Activated naive CD8-positive, alpha-beta T cell treated with anti-CD3 and anti-CD28 coated beads, Interleukin-2, amount 10 ng/mL, durations not matched to agents 7 days and 5 days (primary cell): ENCODE measurements at places on chromosomes 7 and 10. TPM values are rescaled to one million over a fixed set of nuclear protein-coding genes. Genes with fewer than 3 reads are reported as not detected.

DNA sequence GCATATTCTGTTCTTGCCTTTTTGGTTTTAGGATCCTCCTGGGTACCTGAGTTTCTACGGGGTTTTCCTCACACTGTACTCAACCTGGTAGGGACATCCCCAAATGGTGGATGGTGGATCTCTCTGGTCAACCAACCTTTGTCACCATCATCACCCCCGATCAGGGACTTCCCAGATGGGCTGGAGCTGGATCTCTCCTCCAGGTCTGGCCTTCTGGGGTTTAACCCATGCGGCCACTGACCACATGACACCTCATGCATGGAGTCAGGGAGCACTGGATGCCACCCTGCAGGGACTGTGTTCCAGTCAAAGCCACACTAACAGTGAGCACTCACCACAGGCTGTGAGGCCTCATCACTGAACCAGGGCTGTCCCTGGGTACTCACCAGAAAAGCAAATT lies 80.0 kb downstream of the CELF2 start:
- DNase-seq: no peak

- DNase-seq: no peak
These were observed 595.5 kb downstream of the INHBA start for GRCh38 chr7:41107330-41107937.

Gene NUPR2
- total RNA-seq: not detected

Gene NPM3
- 30.5 TPM for total RNA-seq
